GM19239 (cell line): ENCODE measurements at places on chromosomes 5 and 9.
A peak's percentile ranks its signal among the peaks of the same experiment; 100 is the strongest.

DNA sequence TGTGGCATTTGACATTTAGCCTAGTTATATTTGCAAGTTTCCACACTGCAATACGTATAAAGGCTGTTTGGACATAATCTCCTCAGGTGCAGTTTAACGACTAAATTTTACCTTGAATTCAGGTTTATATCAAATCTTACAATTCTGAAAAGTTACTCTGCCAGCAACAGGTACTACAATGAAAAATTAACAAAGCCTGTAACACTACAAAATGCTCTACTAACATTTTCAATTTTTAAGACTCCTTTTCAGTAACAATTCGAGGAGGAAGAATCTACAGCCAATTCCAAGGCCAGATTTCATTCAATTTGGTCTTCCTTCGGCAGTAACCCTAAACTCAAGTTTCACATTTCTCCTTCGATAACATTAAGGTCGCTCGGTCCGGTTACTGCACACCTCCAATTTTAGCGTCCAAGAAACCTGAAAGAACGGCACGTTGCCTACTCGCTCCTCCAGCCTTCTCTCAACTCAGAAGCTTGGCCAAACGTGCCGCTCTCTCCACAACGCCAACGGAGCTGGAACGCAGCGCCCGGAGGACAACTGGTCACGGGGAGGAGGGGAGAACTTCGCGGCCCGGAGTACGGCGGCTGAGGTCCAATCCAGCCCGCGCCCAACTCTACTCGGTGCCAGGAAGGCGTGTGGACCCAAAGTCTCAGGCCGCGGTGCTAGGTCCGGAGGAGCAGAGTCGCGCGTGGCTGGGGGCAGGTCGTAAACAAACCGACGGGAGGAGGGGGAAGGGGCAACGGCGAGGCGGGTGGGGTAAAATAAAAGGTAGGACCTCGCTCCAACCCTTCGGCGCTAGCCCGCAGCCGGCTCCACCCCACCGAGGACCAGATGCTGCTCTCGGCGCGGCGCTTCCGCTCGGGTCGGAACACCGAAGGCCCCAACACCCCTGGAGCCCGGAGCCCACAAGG is 681 bp downstream of the FNIP1 start:
- DNase-seq: peak; percentile 12

DNA sequence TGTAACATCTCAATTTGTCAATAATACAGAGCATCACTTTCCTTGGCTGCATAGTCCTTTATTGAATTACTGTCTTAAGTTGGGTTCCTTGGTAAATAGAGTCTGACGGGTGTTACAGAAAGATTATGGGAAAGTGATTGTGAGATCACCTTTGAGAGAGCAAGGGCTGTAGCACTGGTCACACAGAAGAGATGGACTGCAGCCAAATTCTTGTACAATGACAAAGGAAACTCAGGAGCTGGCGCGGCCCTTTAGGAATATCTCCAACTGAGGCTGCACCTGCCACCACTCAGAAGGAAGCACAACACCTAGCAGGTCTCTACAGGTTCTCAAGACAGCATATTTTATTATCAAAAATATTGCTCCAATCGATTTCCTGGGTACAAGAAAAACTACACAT is 350.0 kb upstream of the ISL1 start:
- no peak for DNase-seq

GRCh38 chr5:83764101-83764500 is 43.4 kb upstream of the HAPLN1 start:
- no peak for DNase-seq

DNA sequence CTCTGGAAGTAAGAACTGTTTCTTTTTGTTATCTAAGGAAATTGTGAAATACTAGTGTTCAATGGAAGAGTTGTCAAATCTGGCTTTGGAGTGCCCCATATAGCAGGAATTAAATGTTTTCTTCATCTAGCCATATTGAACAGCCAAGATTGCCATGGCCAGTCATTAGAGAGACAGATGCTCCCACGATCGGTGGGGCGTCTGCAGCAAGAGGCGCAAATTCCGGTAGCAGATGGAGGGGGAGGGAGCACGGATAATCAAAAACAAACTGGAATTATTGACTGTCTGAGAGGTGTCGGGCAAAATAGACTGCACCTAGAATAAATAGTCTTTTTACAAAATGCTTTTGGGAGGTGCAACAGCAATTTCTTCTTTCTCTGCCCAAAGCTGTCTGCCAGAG is 139.1 kb upstream of the FSTL4 start:
- DNase-seq: no peak

DNA sequence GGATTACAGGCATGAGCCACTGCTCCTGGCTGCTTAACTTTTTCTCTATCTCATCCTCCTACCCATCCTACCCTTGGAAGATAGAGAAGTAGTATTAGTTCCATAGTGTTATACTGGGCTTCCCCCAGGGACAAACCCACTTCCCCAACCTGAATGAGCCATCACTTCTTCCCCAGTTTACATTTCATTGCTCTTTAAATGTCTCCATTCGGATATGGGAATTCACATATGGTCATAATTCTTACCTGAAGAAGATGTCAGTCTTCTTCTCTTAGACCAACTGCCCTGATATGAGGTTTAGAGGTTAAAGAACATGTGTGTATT is 1.9 kb downstream of the CD274 start:
- no peak for DNase-seq

GRCh38 chr5:129905473-129906176 is 1.4 kb downstream of the CHSY3 start:
- DNase-seq: no peak

- DNase-seq: no peak
Measured at GRCh38 chr9:136085815-136086212, 9.3 kb downstream of the NACC2 start.

GRCh38 chr5:133863857-133864585 is 104.4 kb downstream of the C5orf15 start:
- no peak for DNase-seq

DNA sequence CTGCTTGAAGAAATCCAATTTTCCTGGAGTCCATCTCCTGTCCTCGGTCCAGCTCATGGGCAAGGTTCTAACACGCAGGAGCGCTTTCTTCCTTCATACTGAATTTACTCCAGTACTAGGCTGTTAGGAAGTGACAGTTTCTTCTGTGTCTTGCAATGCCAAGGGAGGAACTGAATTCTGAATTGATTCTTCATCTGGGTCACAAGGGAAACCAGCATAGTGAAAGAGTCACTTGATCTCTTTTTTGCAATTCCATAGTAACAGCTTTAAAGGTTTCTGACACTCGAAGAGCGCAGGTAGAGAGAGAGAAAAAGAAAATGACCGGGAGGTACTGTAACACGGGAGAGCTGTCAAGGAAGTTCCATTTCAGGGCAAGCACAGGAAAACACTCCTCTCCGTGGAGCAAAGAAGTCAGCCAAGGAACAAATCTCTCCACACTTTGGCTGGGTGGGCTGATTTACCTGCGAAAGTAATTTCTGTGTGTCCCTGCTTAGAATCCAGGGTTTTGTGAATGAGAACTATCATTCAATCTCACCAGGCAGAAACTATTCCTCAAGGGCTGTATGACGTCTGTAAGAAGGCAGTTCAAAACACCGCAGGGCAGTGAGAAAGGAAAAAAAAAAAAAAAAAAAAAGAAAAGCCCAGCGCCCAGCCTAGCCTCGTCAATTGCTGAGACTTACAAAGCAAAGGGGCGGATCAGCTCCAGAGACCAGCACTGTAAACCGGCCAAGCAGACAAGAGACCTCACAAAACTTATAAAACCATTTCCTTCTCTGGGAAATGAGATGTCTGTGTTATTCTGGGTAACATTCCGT is 617.8 kb downstream of the PDE4D start:
- no peak for DNase-seq

DNA sequence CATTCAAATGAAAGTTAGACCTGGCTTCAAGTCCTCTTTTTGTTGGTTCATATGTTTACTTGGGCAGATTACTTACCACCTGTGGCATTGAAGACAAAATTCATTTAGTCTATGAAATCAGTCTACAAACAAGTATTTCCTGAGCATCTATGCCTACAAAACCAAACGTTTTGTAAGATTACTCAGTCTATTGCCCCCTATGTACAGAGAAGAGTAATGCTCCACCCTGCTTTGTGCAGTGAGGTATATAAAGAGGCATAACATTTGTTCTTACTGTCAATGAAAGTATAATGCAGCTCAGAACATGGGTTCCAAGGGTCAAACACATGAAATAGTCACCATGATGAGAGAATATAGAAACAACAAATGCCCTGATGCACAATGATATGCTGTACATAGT is 580.7 kb downstream of the KIF4B start:
- no peak for DNase-seq

DNA sequence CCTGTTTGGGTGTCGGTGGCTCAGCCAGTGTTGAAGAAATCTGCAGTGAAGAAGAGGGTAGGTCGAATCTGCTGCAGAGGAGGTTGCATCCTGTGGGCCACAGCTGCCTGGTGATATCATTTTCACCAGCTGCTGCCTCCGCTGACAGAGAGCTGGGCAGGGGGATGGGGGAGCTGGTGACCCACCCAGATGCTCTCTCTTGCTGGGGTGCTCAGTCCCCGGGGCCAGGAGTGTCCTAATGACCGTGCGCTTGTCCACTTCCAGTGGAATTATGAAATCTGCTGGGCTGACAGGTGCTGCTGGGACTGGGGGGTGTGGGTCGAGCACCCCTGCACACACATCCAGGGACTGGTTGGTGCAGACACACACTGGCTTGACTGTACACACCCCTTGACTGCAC is 83.2 kb upstream of the IRX4 start:
- no peak for DNase-seq

- DNase-seq: no peak
Measured at GRCh38 chr5:35052838-35053237, 5.1 kb upstream of the AGXT2 start.

DNA sequence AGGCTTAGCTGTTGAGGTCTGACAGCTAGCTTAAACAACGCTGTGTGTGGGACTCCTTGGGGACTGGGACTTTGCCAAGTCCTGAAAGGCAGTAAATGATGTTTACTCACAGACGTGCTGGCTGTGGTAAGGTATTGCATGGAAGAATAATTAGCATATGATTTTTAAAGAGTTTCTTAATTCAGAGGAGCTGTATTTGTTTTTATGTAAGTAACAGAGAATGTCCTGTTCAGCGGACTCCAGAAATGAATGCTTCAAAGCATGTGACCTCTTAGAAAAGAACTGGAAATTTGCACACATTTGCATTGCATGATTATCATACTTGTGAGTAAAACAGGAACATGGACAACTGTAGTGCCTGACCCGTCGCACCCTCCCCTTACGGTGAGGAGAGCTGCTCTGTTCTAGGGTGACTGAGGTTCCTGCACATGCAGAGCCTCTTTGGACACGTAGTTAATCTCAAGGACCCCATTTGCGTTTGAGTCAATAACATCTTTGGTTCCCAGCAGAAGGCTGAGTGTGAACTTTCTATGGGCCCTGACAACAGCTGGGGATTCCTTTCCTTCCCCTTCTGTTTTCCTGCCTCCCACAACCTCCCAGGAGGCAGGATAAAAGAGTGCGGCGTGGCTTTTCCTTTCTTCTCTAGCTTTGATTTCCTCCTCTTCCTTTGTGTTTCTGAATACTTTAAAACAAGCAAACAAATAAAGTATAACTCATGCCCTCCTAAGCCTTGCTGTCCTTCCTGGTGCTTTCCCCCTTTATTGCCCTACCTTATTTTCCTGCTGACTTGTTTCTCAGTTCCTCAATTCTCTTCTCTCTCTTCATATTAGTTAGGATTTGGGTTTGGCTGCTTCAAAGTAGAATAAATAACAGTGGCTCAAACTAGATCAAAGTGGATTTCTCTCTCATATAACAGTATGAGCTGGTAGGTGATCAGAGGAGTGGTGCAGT is 157.2 kb upstream of the CD180 start:
- DNase-seq: no peak

- DNase-seq: no peak
Measured at GRCh38 chr9:113154946-113155345, 4.1 kb downstream of the SLC31A2 start.

GRCh38 chr5:34915856-34916192 is 313 bp downstream of the BRIX1 start:
- no peak for DNase-seq

DNA sequence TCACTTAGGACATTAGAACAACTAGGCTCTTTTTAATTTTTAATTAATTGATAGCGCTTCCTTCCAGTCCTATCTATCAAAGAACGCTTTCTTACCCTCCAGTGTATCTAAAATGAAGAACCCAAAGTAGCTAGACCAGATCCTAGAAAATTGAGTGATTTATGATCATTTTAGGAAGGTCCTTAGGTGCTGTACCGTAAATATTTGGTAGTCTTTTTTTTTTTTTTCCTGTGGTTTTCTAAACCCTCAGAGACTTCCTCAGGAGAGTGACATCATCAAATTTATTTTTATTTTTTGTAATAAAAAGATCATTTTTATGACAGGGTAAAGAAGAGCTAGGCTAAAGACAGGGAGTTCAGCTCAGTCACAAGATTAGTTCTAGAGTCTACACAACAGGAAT is 197.4 kb downstream of the WDR70 start:
- no peak for DNase-seq

- DNase-seq: no peak
Measured at GRCh38 chr9:9901624-9902023, 711.2 kb downstream of the PTPRD start.

DNA sequence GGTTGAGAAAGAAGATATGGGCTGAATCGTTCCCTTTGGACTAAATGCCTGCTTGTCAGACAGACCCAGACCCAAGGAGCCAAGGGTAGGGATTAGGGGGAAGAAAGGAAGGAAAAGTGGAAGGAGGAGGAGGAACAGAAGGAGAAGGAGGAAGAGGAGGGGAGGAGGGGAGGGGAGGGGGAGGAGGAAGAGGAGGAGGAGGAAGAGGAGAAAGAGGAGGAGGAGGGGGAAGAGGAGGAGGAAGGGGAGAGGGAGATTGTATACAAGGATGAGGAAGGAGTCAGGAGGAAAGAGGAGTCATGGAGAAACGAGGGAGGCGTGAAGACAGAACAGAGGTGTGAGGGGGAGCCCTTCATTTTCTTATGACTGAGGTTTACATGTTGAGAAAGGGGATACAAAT is 46.9 kb upstream of the DNAH5 start:
- DNase-seq: no peak

DNA sequence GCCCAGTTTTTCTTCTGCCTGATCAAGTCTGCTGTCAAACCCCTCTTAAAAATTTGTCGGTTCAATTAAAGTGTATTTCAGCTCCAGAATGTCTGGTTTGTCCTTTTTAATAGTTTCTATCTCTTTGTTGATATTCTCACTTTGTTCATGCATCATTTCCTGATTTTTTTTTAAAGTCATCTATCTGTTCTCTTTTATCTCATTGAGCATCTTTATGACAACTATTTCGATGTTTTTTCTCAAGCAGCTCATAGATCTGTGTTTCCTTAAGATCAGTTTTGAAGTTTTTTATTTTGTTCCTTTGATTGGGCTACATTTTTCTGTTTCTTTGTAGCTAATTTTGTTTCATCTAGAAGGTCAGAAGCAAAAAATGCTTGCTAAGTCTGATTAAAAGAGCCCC is 53.7 kb downstream of the FGD3 start:
- DNase-seq: no peak

GRCh38 chr9:110877374-110877773 is 160.9 kb downstream of the LPAR1 start:
- DNase-seq: no peak

DNA sequence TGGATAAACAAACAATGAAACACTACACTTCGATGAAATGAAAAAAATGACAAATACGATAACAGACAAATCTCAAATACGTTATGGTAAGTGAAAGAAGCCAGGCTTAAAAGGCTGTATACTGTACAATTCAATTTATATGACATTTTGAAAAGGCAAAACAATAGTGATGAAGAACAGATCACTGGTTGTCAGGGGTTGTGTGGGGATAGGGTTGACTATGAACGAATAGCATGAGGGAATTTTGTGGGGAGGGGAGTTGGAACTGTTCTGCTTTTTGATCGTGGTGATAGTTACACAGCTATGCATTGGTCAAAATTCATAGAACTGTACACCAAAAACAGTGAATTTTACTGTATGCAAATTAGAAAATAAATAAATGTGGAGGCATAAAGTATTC is 7.8 kb upstream of the FER start:
- DNase-seq: no peak
